Peyer's patch (tissue), 4 donors: ENCODE measurements at places on chromosomes 4 and X.

DNA sequence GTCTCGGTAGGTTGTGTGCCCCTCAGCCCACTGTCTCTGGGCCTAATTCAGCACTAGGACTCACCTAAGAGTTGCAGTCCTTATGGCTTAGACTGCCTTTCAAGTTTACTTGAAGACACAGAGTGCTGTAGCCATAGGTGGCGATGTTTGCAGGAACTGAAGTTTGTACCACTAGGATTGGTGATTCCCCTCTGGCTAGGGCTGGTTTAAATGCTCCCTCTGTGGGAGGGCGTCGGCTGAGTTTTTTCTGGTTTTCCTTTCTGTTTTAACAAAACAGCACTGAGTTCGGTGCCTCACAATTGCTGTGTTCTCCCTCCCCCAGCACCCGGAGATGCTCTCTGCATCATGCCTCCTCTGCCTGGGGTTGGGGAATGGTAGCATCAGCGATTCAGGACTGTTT, 480.9 kb downstream of the PCDH11X start:
- H3K4me1 ChIP-seq: no peaks in the 10 kb centered on the region
- no peak for DNase-seq
- H3K36me3 ChIP-seq: no peaks in the 10 kb centered on the region
- H3K4me3 ChIP-seq: no peak overlapping the region

- no peaks in the 10 kb centered on the region for H3K36me3 ChIP-seq
- no peaks in the 10 kb centered on the region for H3K4me1 ChIP-seq
- H3K27me3 ChIP-seq: no peaks in the 10 kb centered on the region
- H3K27ac ChIP-seq: no peak overlapping the region
Observed at GRCh38 chrX:148047200-148047599, 66.1 kb downstream of the FMR1NB start.

GRCh38 chrX:73239242-73239641, 24.6 kb upstream of the NAP1L2 start:
- no peak for DNase-seq
- no peaks in the 10 kb centered on the region for H3K27me3 ChIP-seq
- no peaks in the 10 kb centered on the region for H3K36me3 ChIP-seq
- H3K4me3 ChIP-seq: no peak overlapping the region
- no peaks in the 10 kb centered on the region for H3K4me1 ChIP-seq

DNA sequence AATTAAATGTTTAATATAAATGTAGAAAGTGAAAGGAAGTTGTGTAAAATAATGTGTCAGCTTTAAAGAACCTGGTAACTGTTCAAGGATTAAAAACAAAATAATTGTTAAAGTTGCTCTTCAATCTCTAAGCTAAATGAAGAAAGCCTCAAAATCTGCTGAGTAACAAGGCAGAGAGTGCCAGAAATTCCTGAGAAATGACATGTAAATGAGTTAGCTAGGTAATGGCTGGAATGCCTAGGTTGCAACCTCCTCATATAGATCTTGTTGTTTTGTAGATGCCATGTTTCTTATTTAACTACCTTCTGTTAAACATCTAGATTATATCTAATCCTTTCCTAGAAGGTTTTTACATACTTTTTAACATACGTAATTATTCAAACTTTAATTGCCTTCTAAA, 763.6 kb upstream of the AGA start:
- no peaks in the 10 kb centered on the region for H3K27me3 ChIP-seq
- no peak overlapping the region for H3K4me3 ChIP-seq
- no peaks in the 10 kb centered on the region for H3K4me1 ChIP-seq
- no peaks in the 10 kb centered on the region for H3K36me3 ChIP-seq
- DNase-seq: no peak

DNA sequence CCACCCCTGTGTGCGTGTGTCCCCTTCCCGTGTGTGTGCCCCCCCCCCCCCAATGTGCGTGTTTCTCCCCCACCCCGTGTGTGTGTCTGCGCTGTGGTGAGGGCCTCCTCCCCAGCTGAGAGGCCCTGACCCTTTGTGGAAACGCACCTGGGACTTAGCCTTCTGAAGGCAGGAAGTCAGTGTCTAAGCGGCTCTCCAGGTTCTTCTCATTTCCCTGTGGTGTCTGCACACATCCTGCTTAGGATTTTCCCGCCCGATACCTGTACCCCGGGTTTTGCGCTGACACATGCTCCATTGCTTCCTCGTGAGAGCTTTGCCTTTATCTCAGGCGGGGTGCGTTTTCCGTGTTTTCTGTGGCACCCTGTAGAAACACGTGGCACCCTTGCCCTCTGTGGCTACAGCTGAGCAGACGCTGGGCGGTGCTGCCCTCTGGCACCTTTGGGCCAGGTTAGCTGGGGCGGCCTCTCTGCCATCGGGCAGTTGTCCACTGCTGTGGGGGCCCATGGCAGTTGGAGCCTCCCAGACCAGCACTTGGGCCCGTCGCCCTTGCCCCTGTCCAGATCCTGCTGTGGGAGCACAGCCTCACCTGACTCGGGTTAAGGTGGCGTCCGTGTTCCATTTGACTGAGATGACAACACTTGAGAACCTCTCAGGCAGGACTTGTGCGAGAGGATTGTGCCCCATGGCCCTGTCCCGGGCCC, 26.3 kb downstream of the MAEA start:
- no peak for DNase-seq
- no peak overlapping the region for H3K27ac ChIP-seq
- H3K4me3 ChIP-seq: no peak overlapping the region
- H3K36me3 ChIP-seq: no peaks in the 10 kb centered on the region

- H3K27ac ChIP-seq: no peak overlapping the region
- DNase-seq: no peak
- H3K4me1 ChIP-seq: no peaks in the 10 kb centered on the region
- no peak overlapping the region for H3K4me3 ChIP-seq
- no peaks in the 10 kb centered on the region for H3K36me3 ChIP-seq
Observed at GRCh38 chrX:63525491-63525890, 174.4 kb upstream of the SPIN4 start.

DNA sequence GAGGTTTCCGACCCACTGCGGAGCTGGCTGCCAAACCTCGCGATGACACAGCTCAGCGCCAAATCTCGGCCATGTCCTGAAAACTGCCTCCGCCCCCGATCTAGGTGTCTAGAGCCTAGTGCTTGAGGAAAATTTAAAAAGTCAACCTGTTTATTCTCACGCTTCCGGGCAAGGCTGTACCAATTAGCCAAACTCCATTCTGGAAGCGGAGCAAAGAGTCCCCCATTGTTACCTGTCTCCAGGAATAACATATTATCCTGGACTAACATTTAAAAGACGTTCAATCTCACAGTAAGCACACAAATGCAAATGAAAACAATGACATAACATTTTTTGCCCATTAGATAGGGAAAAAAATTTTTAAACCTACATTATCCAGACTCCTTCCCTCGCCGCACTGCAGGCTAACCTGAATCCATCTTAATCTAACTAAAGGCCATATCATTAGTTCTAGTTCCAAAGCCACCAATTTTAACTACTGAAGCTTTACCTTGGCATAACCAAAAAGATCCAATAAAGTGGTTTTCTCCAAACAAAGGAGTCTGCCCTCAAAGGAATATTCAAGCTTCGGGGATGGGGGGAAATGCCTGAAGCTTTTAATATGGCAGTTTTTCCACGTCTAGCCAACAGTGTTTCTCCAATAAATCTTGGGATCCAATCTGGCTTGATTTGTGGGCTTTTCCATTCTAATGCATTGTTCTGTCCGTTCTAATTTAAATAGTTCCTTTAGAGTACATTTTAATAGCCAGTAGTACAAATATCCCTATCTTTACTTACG, 1.9 kb downstream of the HUWE1 start:
- H3K36me3 ChIP-seq: no peaks in the 10 kb centered on the region
- H3K27ac ChIP-seq: peak overlapping the region; percentile 63
- H3K27me3 ChIP-seq: no peaks in the 10 kb centered on the region

- no peaks in the 10 kb centered on the region for H3K36me3 ChIP-seq
- H3K27me3 ChIP-seq: no peaks in the 10 kb centered on the region
- H3K27ac ChIP-seq: no peak overlapping the region
- H3K4me3 ChIP-seq: no peak overlapping the region
- DNase-seq: no peak
Observed at GRCh38 chrX:68571292-68571609, 72.4 kb downstream of the YIPF6 start.

DNA sequence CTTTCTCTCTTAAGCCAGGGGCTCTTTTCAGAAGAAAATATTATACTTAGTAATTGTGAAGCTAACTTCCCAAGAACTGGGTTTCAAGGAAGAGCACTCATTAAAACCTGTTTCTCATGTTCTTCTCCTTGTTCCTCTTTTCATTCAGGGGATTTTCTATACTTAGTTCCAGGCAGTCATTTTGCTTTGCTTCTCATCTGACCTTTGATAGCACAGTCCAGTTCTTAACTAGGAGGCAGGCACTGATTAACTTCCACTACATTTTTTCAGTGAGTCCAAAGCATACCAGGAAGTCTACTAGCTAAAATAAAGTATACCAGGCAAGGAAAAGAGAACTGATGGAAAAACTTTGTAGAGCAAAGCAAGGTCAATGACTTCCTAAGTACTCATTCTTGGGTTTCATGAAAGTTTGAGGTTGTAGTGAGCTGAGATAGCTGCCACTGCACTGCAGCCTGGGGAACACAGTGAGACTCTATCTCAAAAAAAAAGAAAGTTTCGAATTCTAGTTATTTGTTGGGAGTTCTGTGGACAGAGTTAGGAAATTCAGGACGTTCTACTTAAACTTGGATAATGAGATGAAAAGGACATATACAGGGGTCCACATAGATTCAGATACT, 190.1 kb upstream of the HS3ST1 start:
- DNase-seq: no peak
- peaks cover 4% of the 10 kb centered on the region for H3K4me1 ChIP-seq
- H3K36me3 ChIP-seq: no peaks in the 10 kb centered on the region
- peak overlapping the region; percentile 61 for H3K27ac ChIP-seq
- H3K27me3 ChIP-seq: no peaks in the 10 kb centered on the region

DNA sequence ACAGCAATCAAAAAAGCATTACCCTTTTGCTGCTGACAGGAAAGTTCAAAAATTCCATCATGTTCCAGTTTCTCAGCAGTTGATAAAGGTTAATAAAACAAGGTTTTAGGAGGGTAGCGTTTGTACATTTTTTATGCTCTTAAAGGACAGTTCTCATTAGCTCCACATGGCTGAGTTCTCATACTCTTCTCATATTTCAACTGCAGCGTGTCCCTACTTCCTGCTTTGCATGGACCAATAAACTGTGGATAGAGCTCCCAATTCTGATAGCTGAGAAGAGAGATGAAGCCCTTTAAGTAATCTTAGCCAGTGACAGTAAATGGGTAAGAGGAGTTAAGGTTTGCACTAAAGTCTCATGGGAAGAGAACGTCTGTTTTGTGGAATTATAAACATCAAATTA, 53.5 kb downstream of the SPANXA2 start:
- no peaks in the 10 kb centered on the region for H3K27me3 ChIP-seq
- no peak for DNase-seq
- H3K4me3 ChIP-seq: no peak overlapping the region
- H3K36me3 ChIP-seq: no peaks in the 10 kb centered on the region
- no peak overlapping the region for H3K27ac ChIP-seq

DNA sequence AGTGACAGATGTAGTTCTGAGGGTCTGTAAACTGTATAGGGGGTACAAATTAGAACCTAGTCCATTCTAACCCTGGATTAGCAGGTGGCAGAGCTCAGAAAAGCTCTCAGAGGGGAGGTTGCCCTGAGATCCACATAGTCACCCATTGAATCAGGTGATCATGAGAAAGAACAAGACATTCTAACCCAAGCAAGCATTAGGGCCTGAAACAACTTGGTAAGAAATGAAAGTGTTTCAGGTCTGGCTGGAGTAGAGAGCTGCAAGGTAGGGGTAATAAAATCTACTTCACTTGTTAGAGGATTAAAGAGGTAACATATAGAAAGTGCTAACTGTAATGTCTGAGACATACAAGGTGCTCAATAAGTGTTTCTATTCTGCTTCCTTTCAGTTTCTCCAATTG, 8.8 kb upstream of the BMP2K start:
- no peak overlapping the region for H3K4me3 ChIP-seq
- DNase-seq: no peak
- no peaks in the 10 kb centered on the region for H3K27me3 ChIP-seq
- no peaks in the 10 kb centered on the region for H3K36me3 ChIP-seq
- no peak overlapping the region for H3K27ac ChIP-seq
- no peaks in the 10 kb centered on the region for H3K4me1 ChIP-seq

GRCh38 chrX:154369449-154370299, 4.8 kb downstream of the FLNA start:
- peak overlapping the region; percentile 88 for H3K27ac ChIP-seq
- peak overlapping the region; percentile 46 for H3K4me3 ChIP-seq
- no peaks in the 10 kb centered on the region for H3K36me3 ChIP-seq
- H3K4me1 ChIP-seq: peaks cover 23% of the 10 kb centered on the region
- no peak for DNase-seq

DNA sequence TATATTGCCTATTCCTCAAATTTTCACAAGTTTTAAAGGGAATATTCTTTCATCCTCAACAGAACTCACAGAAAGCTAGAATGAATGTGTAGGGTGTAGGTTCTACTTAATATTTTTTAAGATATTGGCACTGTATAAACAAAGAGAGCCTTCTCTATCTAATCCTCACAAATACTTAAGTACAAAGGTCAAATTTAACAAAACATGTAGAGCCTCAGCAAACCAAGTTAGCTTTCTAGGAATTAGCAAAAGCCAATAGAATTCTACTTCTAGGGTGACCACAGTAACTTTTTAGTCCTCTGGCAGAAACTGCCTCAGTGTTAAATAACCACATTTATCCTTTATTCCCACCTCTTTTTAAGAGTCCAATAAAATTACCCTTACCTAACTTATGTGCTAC, 19.3 kb downstream of the DHX15 start:
- H3K4me3 ChIP-seq: no peak overlapping the region
- peaks cover 23% of the 10 kb centered on the region for H3K4me1 ChIP-seq
- H3K36me3 ChIP-seq: no peaks in the 10 kb centered on the region
- no peak overlapping the region for H3K27ac ChIP-seq

- DNase-seq: no peak
- no peak overlapping the region for H3K27ac ChIP-seq
- H3K4me3 ChIP-seq: no peak overlapping the region
- H3K27me3 ChIP-seq: no peaks in the 10 kb centered on the region
- H3K36me3 ChIP-seq: no peaks in the 10 kb centered on the region
- H3K4me1 ChIP-seq: no peaks in the 10 kb centered on the region
Observed at GRCh38 chrX:149757206-149758067, 16.4 kb upstream of the HSFX1 start.

DNA sequence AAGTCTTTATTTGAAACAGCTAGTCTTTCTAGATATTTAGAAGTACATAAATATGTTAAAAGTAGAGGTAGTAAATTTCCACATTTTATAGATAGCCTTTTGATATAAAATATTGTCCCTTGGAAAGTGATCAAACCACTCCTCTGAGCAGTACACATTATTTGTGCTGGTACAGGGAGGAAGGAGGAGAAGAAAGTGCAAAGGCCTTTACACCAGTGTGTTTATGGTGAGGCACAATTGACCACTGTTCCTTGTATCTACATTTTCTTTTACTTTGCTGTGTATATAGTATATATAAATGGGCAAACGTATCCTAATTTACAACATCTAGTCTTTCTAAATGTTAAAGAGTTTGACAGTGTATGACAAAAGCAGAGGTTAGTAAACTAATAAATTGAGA, 39.9 kb downstream of the CXCL8 start:
- H3K36me3 ChIP-seq: no peaks in the 10 kb centered on the region
- H3K27me3 ChIP-seq: no peaks in the 10 kb centered on the region
- no peak overlapping the region for H3K27ac ChIP-seq
- no peak for DNase-seq
- H3K4me1 ChIP-seq: no peaks in the 10 kb centered on the region
